ENCODE measurements at places on chromosomes 6 and 20.

GRCh38 chr20:10247440-10247839 lies 28.8 kb downstream of the SNAP25 start:
- no peak for DNase-seq

DNA sequence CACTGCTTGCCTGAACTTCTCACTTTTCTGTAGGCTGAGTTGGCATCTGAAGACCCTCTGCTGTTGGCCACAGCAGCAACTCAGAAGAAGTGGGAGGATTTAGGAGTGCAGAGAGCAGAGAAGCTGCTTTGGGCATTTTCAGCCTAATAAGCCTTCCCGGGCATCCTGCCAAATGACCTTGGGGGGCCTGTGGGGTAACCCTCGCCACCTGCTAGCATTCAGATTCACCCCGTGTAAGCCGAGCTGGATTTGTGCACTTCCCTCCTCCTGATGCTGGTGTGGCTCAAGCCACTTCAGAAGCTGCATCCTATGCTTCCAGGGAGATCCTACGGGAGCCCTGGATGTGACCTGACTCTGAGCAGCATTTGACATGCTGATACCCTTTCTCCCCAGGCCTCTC lies 114.8 kb downstream of the LRFN2 start:
- DNase-seq: no peak

GRCh38 chr6:137341681-137342195 lies 122.6 kb upstream of the IFNGR1 start:
- DNase-seq: peak; percentile 66

DNA sequence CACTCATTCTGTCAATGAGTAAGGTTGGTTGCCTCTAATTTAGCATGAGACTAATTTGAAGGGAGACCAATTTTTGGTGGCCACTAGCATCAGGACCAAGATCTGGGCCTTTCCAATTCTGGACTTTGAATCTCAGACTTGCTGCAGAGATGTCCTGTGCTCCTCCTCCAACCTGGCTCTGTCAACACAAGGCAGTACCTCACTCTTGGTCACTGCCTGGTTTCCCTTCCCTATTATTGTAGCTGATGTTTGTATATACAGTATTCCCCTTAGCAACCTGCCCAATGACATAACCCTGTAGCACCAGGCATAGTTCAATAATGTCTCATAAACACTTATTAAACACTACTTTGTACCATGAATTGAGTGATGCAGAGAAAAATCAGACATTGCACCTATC lies 50.4 kb downstream of the UNC5CL start:
- no peak for DNase-seq

DNA sequence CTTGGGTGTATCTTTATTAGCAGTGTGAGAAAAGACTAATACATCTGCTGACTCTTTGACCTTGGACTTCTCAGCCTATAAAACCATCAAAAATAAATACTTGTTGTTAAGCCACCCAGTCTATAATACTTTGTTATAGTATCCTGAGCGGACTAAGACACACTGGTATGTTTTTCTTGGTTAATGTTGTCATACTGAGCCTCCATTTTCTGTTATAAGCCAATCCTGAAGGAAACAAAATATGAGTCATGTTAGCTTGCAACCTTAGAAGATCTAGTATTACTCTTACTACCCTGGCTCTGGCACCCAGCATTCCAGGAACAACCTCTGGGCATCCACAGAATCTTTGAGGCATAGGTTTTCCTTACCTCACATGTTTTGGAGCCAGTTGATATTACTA lies 307.2 kb downstream of the FRK start:
- no peak for DNase-seq

GRCh38 chr20:63923651-63924050 lies 28.7 kb downstream of the DNAJC5 start:
- no peak for DNase-seq

DNA sequence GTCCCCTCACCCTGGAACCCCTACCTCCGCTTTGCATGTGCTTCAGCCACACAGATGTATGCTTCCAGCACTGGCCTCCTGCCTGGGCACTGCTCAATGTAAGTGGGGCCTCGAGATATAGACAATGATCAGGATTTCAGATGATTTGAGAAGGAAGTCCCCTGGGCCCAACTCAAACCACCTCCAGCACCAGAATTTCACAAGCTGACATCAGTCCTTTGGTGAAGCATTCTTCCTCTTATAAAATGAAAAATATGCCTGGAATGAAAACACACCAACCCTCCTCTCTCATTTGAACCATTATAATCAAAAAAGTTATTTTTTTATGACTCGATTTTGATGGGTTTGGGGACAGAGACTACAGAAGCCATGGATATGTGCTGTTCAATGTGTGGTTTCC lies 48.5 kb downstream of the BTBD3 start:
- DNase-seq: no peak

GRCh38 chr6:166268431-166268830 lies 39.8 kb downstream of the PRR18 start:
- no peak for DNase-seq

- no peak for DNase-seq
Observed at GRCh38 chr20:4181956-4182945, 166.9 kb upstream of the RNF24 start.

DNA sequence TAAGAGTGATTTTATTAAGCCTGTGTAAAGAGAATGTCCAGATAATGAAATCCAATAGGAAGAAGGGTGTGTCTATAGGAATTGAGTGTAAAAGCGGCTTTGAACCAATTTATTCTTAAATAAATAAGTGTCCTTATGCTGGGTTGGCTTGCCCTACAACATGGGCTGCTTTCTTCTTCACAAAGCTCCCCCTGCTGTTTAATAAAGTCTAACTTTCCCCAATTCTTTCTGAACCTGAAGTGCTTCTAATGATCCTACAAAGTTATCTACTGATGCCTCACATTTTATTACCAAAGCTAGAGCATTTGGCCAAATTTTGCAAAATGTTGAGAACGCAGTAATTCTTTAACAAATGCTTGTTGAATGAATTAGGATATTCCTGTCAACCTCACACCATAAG lies 36.3 kb upstream of the SIRT5 start:
- DNase-seq: no peak

DNA sequence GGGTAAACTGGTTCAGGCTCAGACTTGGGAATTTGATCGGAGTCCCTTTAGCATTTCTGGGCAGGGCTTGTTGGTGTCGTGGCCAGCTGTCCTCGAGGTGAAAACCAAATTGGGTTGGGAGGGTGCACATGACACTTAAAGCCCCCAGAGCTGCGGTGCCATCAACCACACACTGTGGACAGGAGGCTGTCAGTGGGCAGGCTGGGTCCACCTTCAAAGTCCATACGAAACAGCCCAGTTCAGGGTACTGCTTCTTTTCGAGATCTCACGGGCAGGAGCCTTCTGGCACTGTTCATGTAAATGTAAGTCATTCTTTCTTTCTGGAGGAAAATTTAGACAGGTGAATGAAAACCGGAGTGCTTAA lies 7.0 kb downstream of the SYNJ2 start:
- no peak for DNase-seq

GRCh38 chr6:6610031-6610591 lies 21.6 kb downstream of the LY86 start:
- DNase-seq: peak; percentile 59

DNA sequence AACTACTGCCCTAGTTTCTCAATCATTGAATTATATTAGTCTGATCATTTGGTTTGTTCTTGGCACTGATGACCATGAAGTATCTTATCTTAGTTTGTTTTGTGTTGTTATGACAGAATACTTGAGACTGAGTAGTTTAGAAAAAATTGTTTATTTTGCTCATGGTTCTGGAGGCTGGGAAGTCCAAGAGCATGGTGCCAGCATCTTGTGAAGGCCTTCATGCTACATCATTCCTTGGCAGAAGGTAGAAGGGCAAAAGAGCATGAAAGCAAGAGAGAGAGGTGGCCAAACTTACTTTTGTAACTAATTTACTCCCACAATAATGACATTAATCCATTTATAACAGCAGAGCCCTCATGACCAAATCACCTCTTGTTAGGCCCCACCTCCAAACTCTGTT lies 40.1 kb upstream of the ANKEF1 start:
- no peak for DNase-seq

- no peak for DNase-seq
Observed at GRCh38 chr20:32362901-32363364, 4.8 kb downstream of the ASXL1 start.

- DNase-seq: no peak
Observed at GRCh38 chr6:16898640-16899396, 137.6 kb upstream of the ATXN1 start.

DNA sequence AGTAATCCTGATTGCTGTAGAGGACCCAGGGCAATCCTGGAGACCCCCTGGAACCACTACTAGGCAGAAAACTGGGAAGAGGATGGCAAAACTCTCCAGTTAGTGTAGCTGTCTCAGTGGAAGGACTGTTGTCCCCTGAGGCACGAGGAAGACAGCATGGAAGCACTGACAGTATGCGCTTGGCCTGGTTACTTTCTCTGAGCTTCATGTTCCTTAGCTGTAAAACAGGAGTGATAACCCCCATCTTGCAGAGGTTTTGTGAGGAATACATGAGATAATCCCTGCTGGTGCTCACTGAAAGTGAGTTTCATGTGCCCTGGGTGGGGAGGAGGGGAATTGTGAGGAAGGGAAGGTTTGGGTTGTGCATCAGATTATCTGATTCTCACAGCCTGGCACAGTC lies 3.2 kb downstream of the NT5E start:
- DNase-seq: no peak

- no peak for DNase-seq
Observed at GRCh38 chr20:1809131-1809572, 86.1 kb upstream of the SIRPA start.

DNA sequence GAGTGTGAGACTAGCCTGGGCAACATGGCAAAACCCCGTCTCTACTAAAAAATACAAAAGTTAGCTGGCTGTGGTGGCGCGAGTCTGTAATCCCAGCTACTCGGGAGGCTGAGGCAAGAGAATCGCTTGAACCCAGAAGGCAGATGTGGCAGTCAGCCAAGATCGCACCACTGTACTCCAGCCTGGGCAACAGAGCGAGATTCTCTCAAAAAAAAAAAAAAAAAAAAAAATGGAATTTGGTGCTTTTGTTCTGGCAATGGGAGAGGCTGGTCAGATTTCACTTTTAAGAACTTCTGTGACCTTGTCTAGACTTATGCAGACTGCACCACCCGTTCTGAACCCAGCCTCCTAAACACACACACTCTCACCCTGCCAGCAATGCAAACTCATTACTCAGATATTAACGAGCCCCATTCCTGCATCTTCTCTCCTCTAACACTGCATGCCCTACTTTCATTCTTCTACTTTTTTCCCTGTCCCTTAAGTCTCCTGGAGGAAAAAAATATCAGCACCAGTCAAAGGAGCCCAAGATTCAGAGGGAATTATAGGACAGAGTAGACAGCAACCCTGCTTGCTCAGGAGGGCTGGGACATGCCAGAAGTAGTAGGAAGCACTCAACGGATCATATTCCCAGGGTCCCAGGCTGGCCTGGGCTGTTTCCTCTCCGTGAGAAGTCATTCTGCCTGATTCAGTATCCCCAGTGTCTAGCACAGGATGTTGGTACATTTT lies 4.4 kb downstream of the MOCS1 start:
- no peak for DNase-seq

DNA sequence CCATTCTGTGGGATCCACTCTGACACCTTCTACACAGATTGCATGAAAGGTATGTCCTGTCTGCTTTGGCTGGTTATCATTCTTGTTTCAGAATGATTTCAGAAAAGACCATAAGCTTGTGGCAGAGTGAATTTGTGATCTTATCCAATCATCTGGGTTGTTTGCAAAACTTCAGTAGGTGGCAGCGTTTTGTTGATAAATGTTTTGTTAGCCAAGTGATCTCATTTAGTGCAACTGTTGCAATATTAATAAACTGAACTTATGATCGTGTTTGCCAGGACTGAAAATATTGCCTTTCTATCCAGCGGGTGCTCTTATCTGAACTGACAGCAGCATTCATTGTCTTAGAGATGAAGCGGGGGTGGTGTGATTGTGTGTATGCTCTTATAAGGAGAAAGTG lies 613.2 kb upstream of the NOX3 start:
- DNase-seq: no peak

GRCh38 chr20:44734938-44735337 lies 10.7 kb upstream of the KCNK15 start:
- DNase-seq: no peak

- DNase-seq: no peak
Observed at GRCh38 chr6:56406276-56407269, 159.2 kb upstream of the COL21A1 start.

GRCh38 chr6:83824831-83825230 lies 28.3 kb upstream of the RIPPLY2 start:
- no peak for DNase-seq

DNA sequence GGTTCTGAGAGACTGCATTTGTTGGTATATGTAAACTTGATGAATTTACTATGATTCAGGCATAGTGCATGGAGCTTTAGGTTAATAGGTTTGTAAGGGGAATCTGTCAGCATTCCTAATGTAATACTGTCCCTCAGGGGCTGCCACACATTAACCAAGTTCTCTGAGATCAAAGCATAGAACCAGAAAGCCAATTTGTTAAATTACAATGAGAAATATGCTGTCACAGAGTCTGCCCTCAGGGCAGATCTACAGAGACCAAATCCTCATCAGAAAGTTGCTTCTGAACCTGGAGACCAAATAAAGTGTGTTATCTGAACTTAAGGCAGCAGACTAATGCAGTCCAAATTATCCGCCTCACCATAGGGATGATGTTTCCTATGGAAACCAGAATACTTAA lies 250.8 kb upstream of the HTR1E start:
- DNase-seq: no peak

- no peak for DNase-seq
Observed at GRCh38 chr20:19688031-19688806, 69.8 kb upstream of the RIN2 start.

GRCh38 chr20:19463597-19463996 lies 251.2 kb downstream of the SLC24A3 start:
- no peak for DNase-seq

- DNase-seq: no peak
Observed at GRCh38 chr20:31685853-31686643, 36.6 kb downstream of the BCL2L1 start.

DNA sequence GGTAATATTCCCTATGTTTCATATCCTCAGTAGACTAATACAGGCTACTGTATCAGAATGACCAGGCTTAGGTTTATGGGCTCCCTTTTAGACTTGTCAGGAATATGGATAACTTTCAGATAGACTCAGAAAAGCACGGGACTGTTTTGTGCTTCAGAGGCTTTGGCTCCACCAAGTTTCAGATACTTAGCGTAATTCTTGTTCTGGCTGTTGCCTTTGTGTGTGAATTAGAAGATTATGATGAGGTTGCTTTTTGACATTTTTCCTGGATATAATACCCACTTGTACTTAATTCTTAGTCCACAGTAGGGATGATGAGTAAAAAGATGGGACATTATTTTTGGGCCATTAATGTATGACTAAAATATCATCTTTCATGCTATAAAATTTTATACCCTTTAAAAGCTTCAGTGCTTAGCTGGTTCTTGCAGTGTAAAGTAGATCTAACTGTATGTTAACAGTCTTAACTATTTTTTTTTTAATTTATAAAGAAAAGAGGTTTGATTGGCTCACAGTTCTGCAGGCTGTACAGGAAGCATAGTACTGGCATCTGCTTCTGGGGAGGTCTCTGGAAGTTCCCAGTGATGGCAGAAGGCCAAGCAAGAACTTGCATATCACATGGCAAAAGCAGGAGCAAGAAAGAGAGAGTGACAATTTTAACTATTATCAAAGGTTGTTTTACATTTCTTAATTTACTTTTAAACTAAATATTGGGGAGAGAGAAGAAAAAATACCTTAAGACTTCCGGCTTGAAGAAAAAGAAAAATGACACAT lies 120.7 kb downstream of the ZFAND3 start:
- no peak for DNase-seq
